ENCODE measurements at places on chromosomes 3 and 15.

DNA sequence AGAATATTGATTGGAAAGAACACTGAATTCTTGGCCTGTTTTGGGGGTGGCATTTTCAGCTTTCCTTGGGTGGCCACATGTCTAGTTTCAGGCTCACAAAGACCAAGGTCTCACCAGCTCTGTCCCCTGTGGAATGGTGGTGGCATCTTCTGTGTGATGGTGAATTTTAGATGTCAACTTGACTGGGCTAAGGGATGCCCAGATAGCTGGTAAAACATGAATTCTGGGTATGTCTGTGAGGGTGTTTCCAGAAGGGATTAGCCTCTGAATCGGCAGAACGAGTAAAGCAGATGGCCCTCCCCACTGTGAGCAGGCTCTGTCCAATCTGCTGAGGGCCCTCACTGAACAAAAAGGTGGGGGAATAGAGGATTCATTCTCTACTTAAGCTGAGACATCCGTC is 34.4 kb upstream of the MYZAP start:
- no peak for DNase-seq

GRCh38 chr3:179651687-179652446 is 973 bp upstream of the USP13 start:
- DNase-seq = no peak

GRCh38 chr15:89307046-89307587 is 27.5 kb downstream of the POLG start:
- no peak for DNase-seq

DNA sequence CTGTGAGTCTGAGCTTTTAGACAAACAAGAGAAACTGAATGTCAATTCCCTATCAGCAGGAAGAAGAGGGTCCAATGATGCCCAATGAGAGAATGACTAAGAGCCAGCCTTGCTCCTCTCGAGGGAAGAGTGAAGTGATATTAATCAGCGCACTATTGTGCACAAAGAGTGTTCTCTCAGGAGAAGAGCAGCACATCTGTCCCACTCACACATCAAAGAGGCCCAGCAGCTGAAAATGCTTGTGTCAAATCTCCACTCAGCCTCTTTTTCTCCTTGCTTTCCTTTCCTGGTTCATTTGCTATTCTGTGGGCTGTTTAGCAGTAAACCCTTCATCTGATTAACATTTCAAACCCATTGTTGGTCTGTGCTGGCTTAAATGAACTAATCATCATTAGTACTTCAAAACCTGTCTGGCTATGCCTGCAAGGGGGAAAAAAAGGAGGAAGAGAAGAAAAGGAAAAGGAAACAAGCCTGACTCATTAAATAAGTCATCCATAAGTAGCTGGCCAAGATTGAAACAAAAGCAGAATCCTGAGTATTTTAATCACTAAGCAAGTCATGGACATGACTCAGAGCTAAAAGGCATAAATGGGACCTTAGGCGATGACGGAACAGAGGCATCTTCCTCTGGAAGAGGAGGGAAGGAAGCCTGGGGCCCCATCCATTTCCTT is 912.7 kb downstream of the TUSC7 start:
- no peak for DNase-seq

DNA sequence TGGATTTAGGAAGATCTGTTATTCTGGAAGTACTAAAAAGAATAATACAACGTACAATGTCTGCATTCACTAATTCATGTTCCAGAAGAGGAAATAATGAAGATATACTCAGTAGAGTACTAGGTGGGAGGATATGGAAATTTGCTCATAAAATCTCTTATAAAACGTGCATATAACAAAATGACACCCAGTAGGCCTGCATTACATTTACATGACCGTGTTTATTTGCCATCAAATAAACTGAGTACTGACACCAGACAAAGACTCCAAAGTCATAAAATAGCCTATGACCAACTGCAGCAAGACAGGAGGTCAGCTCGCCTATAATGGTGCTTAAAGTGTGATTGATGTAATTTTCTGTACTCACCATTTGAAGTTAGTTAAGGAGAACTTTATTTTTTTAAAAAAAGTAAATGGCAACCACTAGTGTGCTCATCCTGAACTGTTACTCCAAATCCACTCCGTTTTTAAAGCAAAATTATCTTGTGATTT is 60.4 kb downstream of the DCUN1D1 start:
- DNase-seq = no peak

- no peak for DNase-seq
Observed at GRCh38 chr3:164465172-164465571, 613.1 kb downstream of the SI start.

GRCh38 chr3:66145408-66145733 is 75.4 kb upstream of the SLC25A26 start:
- no peak for DNase-seq

DNA sequence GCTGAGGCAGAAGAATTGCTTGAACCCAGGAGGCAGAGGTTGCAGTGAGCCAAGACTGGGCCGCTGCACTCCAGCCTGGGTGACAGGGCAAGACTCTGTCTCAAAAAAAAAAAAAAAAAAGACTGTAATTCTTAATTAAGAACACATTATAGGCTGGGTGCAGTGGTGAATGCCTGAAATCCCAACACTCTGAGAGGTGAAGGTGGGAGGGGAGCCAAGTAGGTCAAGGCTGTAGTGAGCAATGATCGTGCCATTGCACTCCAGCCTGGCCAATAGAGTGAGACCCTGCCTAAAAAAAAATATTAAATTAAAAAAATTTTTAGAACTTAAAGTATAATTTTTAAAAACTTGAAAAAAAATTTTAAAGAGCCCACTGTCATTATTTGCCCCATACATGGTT is 13.4 kb upstream of the ARPIN start:
- DNase-seq = no peak

DNA sequence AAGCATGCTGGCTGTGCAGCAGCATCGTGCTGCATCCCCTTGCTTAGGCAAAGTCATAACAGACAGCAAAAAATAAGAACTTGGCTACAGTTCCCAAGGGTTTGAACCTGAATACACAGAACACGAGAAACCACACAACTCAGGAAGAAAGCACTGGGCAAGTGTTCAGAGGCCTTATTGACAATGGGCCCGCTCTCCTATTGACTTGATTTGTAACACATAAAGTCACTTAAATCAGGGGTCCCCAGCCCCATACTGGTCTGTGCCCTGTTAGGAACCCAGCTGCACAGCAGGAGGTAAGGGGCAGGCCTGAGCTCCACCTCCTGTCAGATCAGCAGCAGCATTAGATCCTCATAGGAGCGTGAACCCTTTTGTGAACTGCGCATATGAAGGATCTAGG is 145.1 kb downstream of the LSAMP start:
- DNase-seq = no peak

DNA sequence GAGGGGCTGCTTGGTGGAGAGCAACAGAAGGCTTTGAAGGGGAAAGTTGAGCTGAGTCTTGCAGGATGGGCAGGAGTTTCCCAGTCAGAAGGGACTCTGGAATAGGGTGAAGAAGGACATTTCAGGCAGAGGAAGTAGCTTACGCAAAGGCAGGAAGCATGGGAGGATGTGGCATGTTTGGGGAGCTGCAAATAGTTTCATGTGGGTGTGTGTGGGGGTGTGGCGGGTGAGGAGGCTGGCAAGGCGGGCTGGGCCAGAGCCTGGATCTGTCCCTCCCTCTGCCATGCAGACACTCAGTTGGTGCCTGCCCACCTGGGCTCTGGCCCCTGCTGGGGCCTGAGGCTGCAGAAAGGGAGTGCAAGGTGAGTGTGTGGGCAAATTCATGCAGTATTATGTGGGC is 10.4 kb downstream of the TEX264 start:
- peak; percentile 58 for DNase-seq

DNA sequence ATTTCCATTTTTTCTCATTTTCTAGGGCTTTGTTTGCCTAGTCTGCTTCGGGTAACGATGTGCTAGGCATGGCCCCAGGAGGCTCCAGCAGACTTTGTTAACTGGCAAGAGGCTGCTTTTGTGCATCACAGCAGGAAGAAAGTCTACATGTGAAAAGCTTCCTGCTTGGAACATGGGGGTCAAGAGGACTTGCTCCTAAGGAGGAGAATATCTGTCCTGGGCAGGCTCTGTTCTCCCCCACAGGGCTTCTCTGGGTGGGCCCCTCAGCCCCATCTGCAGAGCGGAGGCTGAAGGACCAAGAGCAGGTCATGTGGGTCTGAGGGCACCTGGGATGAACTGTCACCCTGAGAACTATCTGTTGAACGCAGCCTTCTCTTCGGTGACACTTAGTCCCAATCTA is 94.7 kb downstream of the CCNL1 start:
- no peak for DNase-seq

- no peak for DNase-seq
Observed at GRCh38 chr3:113252553-113252952, 41.2 kb downstream of the BOC start.

- no peak for DNase-seq
Observed at GRCh38 chr15:91407269-91407889, 307.3 kb downstream of the SV2B start.

- no peak for DNase-seq
Observed at GRCh38 chr3:157475921-157476414, 27.2 kb downstream of the VEPH1 start.
